ENCODE measurements at places on chromosomes 5 and 9.
A peak's percentile ranks its signal among the peaks of the same experiment; 100 is the strongest.

DNA sequence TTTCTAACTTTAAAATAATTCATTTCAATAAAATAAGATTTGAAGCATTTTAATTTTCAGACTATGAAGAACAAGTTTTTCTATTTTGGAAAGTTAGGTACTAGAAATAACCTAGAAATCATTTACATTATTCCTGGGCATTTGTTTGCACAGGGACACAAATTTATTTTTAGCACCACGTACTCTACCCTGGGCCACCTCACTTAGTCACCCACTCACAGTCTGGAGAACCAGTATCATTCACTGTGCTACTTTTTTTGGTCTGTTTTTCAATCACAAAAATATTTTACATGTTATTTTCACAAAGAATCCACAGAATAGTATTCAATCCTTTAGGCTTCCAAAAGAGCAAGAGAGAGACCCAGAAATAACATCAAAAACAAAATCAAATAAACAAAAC, 128.6 kb upstream of the ACOT12 start:
- DNase-seq, result no peak

- no peak for DNase-seq
These were observed 349.9 kb downstream of the SH3GL2 start for GRCh38 chr9:17928768-17929167.

DNA sequence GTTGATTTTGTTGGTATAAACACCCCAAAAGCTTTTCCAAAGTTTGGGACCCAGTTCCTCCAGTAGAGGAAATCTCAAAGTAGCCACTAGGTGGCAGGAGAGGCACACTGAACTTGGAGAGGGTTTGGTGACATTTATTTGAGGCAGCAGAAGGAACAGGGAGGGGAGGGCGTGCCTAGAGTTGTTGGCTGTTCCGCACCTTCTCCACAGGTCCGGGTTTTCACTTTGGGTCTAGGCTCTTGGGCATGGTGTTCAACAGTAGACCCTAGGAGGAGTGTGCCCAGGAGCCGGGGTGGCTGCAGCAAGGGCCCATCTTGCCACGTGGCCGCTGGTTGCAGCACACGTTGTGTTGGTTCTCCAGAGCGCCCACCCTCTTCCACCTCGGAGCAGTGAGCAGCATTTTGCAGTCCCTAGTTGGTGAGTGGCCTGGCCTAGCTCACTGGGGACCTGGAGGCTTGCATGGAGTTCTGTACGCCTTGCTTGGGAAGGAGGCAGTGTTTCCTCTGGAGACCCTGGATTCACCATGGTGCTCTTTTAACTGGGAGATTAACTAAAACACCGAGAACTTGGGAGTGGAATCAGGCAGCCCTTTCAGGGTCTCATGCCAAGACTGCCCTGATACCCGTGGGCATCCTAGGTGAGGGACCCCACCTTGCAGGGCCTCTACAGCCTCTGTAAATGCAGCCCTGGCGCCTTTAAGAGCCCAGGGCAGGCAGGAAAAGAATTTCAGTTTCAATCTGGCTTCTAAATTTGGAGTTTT, 28.2 kb downstream of the PTPA start:
- DNase-seq, result peak; percentile 80

DNA sequence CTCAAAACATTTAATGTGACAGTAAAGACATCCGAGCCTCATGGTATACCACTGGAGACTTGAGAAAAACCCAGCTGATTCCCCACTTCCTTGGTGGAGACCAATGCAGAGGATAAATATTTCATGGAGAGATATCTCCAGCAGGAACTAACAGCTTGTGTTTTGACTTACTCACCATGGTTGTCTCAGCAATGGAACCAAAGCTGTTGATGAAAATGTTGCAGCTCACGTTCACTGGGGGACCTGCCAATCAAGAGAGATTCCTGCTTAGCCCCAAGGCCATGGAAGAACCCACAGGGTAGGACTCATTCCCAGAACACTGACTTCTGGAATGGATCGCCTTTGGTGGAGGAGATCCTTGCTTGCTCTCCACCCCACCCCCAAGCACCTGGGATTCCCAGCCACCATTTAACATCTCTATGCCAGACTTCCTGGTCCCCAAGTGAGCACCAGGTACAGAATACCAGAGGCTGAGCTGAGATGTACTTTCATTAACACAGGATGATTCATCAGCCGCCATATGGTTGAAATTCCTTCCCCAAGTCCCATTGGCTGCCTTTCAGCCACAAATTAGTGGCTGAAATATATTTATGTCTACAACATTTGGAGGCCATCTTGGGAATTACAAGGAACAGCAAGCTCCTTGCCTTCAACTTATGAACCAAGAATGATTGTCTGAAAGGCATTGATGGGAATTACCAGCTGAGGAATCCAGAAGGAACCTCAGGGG, 37.9 kb downstream of the GLRA1 start:
- DNase-seq, result no peak

- DNase-seq, result no peak
These were observed 38.7 kb upstream of the UBTD2 start for GRCh38 chr5:172322028-172322965.

DNA sequence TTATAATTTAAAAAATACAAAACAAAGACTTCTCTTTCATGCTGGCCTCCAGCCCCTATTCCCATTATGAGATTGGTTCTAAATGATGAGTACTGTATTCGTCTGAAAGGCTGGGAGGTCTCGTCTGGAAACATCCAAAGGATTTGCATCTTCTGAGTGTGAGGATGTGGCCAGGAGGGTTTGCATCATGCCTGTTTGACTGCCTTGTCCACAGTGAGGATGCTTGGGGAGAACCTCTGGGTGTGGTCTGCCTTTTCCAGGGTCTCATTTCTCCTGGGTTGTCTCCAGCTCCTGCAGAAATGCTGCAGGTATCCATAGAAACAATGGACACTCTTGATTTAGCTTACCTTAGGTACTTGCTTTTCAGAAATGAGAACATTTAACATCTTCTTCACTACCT, 26.4 kb upstream of the CXCL14 start:
- DNase-seq, result no peak

- no peak for DNase-seq
These were observed 21.6 kb upstream of the SSBP2 start for GRCh38 chr5:81772488-81772887.

DNA sequence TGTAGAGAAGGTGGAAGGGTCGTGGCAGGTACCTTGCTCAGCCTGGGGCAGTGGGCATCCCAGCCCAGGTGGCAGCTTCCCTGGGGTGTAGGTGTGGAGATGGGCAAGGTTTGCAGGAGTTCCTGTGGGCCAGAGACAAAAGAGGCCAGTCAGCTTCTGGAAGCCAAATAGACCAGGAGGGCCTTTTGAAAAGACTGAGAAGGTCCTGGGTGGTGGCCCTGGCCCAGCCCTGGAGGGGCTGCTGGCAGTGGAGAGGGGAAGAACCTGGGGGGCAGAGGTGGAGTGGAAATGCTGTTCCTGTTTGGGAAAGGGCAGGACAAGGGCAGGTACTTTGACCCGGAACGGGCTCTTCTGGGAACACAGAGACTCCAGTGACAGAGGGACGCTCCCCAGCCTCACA, 7.0 kb upstream of the IL3 start:
- no peak for DNase-seq

- DNase-seq, result no peak
These were observed 176.3 kb downstream of the KIAA0825 start for GRCh38 chr5:94442076-94442475.

DNA sequence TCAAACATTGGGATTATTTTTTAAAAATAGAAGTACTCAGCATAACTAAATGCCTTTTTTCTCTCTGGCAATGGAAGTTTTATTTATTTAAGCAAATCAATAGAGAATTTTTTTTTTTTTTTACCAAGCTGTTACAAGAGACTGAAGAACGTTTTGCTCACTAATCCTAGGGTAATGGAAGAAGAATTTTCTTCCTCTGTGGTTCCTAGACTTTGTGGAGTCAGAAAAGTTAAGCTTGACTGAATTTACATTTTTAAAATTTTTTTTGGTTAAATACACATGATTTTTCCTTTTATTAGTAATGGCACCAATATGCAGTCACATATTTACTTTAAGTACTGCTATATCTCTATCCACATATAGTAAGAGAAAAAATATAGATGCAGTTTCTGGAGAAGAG, 189.8 kb downstream of the PCSK1 start:
- no peak for DNase-seq

All from D721Med (cell line).